ENCODE measurements at places on chromosomes 1 and 21.

- no peak for DNase-seq
Observed at GRCh38 chr1:173693238-173693637, 21.5 kb upstream of the KLHL20 start.

DNA sequence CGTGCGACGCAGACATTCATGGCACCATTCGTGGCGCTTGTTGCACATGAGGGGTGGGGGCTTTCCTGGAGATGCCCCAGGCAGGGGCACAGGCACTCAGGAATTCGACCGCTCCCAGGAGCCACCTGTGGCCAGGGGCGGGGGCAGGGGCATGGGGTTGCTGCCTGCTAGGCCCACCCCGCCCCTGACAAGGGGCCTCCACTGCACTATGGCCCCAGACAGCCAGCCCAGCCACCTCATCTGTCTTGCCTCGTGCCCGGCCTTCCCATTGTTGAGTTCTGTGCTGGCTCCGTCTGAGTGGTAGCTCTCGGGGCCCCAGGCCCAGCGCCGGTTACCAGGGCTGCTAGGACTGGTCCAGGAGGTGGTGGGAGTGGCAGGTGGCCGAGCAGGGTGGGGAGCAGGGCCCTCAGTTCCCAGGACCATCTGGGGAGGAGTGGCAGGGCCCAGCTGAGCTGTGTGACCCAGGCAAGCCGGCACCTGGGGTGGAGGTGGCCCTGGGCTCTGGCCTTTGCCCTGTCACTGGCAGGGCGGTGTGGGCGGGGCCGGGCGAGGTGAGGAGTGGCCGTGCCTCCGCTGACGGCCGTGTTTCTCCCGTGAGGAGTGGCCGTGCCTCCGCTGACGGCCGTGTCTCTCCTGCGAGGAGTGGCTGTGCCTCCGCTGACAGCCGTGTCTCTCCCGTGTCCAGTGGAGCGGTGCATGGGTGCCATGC, 1.9 kb downstream of the PLCH2 start:
- no peak for DNase-seq

- DNase-seq: no peak
Observed at GRCh38 chr21:33206771-33207281, 22.9 kb upstream of the IFNAR2 start.

DNA sequence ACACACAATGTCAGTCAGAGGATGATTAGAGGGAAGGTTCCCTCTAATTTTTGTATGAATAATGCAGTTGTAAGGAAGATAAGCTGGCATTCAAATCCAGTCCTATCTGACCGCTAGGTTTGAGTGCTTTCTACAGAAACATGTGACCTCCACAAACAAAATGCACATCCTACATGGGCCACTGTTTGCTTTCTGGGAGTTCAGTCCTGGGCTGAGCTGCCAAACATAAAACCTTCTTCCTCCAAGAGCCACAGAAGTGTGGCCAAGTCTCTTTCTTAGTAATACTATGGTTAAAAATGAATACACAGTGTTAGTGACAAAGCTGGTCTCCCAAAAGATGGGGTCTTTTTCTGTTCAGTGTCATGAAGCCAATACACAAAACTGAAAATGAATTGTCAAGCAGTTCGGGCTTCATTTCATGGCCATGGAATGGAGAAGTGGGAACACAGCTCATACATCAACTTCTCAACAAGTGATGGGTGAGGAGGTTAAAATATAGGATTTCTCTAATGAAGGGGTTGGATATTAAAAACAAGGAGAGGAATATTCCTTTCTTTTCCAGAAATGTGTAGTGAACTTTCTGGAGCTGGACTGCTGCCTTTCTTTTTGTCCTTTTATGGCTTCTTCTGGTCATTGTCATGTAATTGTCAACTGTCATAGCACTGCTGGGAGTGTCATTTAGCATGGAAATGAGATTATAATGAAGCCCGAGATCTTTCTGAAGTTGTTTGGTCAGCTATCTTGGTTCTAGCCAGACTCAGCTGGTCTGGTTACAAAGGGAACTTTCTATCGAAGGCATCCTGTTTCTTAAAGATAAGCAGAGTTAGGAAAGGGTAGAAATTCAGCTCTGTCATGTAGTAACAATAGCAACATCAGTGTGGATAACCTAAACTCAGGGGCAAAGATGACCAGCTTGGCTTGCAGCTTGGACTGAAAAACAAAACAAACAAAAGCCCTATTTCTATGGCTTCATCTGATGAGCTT, 135.1 kb downstream of the CHD1L start:
- no peak for DNase-seq

GRCh38 chr21:31616216-31616615, 43.3 kb upstream of the SOD1 start:
- no peak for DNase-seq

DNA sequence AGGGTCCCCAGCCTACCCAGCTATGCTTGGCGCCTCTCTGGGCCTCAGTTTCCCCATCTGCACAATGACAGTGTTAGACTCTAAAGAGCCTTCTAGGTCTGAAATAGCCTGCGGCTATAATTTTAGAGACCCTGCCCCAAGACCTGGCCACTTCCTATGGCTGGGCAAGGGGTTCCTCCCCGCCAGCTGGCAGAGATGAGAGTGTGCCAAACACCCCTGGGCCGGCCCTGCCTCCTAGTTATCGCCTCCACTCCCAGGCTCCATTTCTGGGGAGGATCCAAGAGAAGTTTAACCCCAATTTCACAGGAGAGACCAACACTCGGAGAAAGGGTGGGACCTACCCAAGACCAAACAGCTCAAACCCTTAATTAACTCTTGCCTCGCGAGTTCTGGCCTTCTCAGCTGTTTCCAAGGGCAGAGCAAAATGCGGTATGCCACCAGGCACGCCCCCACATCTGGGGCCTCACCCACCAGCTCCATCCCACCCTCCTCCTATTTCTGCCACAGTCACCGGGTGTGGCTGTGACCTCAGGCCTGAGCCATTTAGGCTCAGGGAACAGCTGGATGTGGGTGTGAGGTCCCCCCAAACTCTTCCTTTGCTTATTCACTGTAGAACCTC, 35.7 kb downstream of the TTC39A start:
- no peak for DNase-seq

DNA sequence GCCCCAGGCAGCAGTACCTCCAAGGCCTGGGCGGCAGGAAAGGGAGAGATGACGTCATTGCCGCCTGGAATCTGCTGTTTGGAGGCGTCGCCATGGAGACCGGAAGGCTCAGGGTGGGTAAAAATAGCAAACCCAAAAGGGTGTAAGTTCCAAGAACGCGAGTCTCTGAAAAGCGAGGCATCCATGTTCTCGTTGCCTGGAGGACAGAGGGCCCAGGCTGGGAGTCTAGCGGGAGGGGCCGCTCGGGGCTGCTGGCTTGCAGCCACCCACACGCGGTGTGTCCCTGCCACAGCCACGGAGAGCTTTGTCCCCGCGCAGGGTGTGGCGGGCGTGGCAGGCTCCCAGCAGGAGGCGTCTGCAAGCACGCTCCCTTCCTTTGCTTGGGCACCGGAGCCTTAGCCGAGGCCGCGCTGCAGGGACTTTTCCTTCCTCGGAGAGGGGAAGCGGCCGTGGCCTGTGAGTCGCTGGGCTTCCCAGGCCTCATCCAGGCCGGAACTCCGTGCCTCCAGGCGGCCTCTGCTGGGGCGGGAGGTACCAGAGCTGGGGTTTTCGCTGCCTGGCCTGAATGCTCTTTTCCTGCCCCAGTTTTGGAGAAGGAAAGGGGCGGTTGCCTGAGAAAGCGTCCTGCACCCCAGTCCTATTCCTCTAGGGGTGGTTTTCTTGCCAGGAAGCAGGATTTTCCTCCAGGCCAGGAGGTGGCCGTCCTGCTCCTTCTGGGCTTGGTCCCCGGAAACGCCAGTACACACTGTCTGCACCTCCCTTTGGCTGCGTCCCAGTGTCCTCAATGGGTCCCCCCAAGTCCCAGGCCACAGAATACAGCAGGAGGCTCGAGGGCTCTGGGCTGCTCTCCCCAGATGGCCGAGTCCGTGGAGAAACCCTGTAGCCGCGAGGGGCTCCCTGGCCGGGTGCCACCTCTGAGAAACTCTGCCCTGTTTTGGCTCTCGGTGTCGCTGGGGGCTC, 15.3 kb upstream of the SKI start:
- no peak for DNase-seq

GRCh38 chr1:119329541-119330461, 38.8 kb upstream of the HAO2 start:
- no peak for DNase-seq

- DNase-seq: no peak
Observed at GRCh38 chr1:28517649-28517999, 11.8 kb downstream of the RCC1 start.

DNA sequence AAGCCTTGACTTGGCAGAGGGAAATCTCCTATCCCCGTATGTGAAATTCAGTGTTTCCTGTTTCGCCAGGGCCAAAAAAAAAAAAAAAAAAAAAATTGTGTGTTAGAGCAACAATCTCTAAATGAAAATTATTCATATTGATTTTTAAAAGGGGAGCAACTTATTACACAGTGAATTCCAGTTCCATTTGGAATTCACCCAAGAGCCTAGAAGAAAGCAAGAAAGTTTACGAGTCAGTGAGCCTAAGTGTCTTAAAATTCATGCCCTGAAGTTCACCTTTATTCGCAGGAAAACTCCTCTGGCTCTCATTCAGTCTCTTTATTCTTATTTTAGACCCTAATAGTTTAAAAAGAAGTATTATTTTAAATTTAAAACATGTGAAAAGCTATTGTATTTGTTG, 42.1 kb upstream of the HUNK start:
- no peak for DNase-seq

- no peak for DNase-seq
Observed at GRCh38 chr1:6243993-6244392, at the start of gene HES3. HES3 (plus strand) TSS chr1:6244179; CDS start chr1:6244366, 187 bp downstream.

DNA sequence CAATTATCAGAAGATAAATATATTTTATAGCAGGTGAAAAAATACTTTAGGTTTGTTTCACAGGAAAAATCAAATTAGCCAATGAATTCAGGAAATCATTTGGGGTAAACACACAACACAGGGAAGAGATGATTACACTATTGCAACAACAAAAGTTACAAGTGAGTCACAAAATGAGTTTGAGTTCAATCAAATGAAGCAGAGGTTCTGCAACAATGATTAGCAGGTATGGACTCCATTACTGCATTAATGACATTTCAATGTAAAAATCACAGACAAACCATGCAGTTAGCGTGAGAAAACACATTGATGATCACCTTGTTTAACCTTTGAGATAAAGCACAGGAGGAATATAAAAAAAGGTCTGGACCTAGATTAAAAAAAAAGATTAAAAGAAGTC, 9.7 kb downstream of the ADGRL4 start:
- no peak for DNase-seq

DNA sequence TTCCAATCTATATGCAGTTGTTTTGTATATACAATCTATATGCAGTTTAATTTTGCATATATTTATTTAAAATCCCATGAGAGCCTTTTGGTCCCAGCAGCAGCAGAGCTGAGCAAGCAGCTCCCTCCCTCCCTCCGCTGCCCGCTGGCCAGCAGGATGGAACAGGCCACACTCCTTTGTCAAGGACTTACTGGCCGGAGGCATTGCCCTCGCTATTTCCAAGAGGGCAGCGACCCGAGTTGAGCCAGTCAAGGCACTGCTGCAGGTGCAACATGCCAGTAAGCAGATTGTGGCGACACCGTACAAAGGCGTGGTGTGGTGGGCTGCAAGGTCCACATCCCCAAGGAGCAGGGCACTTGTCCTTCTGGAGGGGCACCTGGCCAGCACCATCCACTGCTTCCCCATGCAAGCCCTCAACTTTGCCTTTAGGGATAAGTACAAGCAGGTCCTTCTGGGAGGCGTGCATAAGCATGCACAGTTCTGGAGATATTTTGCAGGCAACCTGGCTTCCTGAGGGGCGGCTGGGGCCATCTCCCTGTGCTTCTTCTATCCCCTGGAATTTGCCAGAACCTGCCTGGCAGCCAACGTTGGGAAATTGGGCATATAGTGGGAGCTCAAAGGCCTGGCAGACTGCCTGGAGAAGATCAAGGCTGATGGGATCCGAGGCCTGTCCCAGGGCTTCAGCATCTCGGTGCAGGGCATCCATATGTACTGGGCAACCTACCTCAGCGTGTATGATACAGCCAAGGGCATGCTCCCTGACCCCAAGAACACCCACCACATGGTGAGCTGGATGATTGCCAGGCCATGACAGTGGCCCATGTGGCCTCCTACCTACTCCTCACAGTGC, 92.2 kb downstream of the OSBPL9 start:
- DNase-seq: no peak

- no peak for DNase-seq
Observed at GRCh38 chr21:44299085-44299457, 782 bp upstream of the PFKL start.

DNA sequence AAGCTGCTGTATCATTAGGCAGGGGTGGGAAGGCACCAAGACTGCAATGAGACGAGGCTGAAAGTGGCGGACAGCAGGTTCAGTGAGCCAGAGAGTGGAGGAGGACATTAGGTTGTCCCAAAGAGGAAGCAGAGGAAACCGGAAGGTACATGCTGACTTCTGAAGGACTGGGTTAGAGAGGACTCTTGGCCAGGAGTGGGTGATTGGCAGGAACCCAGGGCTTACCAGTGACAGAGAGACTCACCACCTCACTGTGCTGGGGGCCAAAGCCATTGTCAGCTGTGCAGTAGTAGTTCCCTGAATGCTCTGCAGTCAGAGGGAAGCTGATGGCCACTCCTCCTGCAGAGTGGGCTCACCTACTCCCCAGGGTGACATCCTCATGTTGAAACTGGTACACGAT, 41.9 kb upstream of the FCRL4 start:
- no peak for DNase-seq

- no peak for DNase-seq
Observed at GRCh38 chr1:238552271-238552670, 661.5 kb upstream of the ZP4 start.

DNA sequence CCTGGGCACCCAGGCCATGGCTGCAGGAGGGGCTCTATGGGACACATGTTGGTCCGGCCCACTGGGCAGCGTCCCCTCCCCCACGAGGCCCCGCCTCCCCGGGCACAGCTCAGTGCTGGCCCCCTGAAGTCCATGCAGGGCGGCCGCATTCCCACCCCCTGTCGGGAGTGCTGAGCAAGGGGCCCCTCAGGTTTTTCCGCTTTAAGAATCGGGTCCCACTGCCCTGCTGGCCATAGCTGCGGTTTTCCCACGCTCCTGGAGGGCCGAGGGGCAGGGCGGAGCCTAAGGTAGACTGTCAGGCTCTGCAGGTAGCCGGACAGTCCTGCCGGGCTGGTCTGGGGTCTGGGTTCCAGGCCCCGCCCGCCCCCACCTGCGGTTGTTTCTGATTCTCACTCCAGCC, 43.5 kb upstream of the CCDC27 start:
- DNase-seq: no peak

DNA sequence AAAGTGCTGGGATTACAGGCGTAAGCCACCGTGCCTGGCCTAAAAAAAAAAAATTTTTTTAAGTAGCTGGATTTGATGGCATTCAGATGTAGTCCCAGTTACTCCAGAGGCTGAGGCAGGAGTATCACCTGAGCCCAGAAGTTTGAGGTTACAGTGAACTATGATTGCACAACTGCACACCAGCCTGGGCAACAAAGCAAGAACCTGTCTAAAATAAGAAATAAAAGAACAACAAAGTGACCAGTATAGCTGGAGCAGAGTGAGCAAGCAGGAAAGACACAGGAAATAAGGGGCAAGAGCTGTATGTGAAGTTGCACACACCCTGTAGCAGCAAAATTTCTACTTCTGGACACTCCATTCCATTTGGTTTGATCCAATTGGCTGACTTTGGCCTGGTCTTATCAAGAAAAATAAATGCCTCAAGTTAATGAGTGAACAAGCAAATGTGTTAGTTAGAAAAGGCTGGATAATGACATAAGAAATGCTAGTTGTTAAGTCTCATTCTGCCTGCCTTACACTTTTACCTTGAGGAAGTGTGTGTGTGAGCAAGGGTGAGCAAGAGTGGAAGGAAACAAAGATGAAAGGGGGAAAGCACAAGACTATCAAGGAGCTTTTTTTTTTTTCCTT, 7.9 kb downstream of the ATP5IF1 start:
- no peak for DNase-seq

- DNase-seq: no peak
Observed at GRCh38 chr1:169508432-169509338, 22.9 kb upstream of the SLC19A2 start.

GRCh38 chr1:101144671-101145448, 92.0 kb upstream of the S1PR1 start:
- DNase-seq: no peak

All from NCI-H1417 treated with DMSO at 0.1 percent for 48 hours (cell line).